ENCODE measurements at places on chromosomes 7 and 10. TPM values are rescaled to one million over a fixed set of nuclear protein-coding genes. Genes with fewer than 3 reads are reported as not detected.

DNA sequence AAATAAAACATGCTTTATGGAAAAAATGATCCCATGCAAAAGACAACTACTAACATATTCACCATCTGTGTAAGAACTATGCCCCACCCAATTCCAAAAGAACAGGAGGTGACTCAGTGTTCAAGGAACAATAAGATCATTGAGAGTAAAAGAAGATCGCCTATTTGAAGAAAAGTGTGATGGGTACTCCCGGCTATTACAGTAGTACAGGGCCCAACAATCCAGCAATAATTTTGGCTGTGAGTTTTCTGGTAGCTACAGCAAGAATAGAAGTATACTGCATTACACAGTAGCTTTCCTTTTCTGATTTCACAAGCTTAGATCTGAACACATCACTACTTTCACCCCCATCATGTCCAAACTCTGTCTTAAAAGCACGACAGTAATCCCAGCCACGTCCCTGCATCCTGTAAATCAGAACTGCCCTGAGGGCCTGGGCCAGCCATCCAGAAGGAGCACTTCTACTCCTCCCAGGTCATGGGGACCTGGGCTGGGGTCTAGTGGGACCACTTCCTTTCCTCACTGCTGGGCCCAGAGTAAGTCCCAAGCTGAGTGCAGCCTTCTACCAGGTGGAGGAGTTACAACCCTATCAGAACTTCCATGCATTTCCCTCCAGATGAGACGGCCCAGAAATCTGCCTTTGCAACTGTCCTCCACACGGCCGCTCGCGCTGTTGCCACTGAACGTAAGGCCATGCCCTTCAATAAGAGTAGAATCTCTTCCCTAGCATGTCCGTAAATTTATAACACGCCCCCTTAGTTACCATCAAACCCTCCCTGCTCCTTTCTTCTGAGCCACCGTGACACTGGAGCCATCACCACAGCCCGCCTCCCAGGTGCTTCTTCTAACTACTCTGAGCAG is 7.9 kb downstream of the ESYT2 start:
- DNase-seq = peak; percentile 67

DNA sequence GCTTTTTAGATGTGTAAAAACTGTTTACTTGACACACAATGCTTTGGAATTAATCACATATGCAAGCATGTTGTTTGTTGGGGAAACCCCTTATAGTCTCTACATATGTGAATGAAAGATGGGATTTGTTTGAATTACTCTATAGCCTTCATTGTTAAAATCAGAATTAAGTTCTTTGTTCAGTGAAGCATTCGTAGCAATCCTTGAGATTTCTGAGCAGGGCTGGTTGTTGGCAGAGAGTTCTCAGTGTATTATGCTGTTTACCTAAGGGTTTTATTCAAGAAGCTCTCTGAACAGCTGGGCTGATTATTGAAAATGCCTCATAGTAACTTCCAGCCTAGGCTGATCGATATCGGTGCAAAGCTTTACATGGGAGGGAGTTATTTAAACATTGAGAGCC is 190.9 kb downstream of the VTI1A start:
- DNase-seq = no peak

GRCh38 chr7:5183155-5183554 is 6.9 kb upstream of the WIPI2 start:
- no peak for DNase-seq

GRCh38 chr7:123398921-123399320 is 135.5 kb downstream of the IQUB start:
- no peak for DNase-seq

- no peak for DNase-seq
Observed at GRCh38 chr7:78333530-78334425, 535.2 kb downstream of the PHTF2 start.

DNA sequence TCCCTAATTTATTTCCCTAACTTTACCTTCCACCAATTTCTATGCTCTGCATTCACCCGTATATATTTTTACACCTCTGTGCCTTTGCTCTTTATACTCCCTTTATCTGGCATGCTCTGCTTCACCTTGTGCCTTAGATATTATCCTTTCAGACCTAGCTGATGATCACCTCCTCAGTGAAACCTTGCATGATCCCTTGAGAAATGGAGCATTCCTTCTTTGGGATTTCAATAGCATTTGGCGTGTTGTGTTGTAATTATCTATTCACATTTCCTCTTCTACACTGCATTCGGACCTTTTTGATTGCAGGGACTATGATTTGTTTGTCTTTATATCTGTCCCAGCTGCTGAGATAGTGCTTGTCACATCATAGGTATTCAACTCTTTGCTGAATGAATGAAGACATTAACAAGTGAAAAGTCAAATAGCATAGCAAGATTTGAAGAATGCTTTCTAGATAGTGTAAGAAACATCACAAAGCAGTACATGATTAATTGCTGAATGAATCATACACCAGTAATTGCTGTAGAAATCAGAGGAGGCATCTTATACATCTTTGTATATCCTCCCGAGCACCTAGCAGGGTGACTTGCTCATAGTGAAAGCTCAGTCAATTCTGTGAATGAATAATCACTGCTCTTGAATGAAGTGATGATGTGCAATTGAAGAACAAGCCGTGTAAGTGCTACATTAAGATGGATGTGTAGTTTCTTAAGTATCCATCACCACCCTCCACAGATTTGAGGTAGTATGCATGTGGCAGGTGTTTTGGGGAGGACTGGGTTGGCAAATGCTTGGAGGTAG is 2.0 kb upstream of the TM9SF3 start:
- DNase-seq = no peak

- DNase-seq = no peak
Observed at GRCh38 chr7:69910150-69910549, 311.9 kb downstream of the AUTS2 start.

SNX8 gene
- 25.8 TPM for polyA plus RNA-seq

DNA2 gene
- polyA plus RNA-seq = 14.5 TPM
